Activated T-cell treated with anti-CD3 and anti-CD28 coated beads, Interleukin-2, amount 50 U/mL, for 4 hours (primary cell): ENCODE measurements at places on chromosomes 3 and 15.

GRCh38 chr15:38149315-38149714 lies 103.3 kb upstream of the SPRED1 start:
- DNase-seq: no peak

GRCh38 chr3:72245183-72245811 lies 460.3 kb upstream of the PROK2 start:
- no peak for DNase-seq

DNA sequence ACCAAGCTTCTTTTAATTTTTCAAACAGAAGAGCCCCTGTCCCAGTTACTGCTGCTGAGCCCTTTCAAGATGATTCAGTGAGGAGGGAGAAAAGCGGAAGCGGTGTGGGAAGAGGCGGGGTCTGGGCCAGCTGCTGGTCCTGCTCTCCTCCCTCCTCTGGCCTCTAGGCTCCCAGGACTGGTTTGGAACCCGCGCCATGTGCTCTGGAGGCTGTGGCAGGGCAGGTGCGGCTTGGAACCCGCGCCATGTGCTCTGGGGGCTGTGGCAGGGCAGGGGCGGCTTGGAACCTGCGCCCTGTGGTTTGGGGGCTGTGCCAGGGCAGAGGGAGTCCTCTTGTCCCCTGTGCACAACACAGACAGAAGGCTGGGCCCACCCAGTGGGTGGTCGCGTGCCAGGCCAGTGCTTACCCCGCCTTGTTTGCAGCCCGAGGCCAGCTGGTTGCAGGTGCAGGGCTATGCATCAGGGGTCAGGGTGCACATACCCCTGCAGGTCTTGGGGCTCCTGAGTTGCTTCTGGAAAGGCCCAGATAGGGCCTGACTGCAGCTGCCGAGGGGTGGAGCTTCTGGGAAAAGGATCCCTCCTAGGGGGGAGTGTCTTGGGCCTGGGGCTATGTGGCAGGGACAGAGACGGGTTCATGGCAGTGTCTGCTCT lies 12.2 kb downstream of the ALG1L2 start:
- no peak for DNase-seq

DNA sequence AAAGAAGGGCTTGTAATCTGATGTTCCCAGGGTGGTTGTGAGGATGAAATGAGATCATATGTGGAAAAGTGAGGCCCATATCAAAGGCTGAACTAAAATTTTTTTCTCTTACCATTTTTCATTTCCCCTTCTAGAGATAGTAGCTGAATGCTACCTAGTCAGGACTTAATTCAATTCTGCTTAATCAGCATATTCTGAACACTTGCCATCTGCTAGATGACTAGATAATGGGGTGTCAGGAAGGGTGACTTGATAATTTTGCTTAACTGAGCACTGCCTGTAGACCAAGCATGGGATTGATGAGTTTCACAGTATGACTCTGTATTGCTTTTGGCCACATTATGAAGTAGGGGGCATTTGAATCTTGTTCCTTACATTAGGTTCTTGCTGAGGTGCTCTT lies 136.2 kb downstream of the CHST2 start:
- DNase-seq: no peak

DNA sequence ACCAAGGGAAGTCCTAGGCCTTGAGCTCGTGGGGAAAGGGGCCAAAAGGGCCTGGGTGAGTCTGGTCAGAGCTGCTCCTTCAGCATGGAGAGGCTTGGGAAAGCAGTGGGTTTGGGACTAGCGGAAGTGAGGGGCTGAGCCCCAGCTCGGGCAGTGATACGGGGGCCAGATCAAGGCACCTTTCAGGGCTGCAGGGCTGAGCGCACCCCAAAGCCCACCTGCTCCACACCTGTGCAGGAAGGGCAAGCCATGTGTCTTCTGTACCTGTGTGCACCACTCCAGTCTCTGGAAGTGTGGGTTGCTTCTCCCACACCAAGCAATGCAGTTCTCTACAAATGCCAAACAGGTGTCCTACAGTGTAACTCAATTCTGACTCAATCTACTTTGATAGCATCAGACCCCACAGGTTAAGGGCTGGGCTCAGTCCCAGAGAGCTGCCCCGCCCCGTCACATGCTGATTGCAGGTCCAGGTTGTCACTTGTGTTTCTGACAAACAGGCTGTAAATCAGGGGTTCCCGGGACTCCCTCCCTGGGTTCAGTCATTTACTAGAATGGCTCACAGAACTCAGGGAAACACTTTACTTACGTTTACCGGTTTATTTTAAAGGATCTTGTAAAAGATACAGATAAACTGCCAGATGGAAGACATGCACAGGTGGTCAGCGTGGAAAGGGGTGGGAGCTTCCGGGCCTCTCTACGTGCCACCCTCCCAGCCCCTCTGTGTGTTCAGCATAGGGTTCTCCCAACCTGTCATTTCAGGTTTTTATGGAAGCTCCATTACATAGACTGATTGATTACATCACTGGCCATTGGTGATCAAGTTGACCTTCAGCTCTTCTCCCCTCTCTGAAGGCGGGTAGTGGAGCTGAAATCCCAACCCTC lies 28.8 kb upstream of the KLF13 start:
- DNase-seq: peak; percentile 1

DNA sequence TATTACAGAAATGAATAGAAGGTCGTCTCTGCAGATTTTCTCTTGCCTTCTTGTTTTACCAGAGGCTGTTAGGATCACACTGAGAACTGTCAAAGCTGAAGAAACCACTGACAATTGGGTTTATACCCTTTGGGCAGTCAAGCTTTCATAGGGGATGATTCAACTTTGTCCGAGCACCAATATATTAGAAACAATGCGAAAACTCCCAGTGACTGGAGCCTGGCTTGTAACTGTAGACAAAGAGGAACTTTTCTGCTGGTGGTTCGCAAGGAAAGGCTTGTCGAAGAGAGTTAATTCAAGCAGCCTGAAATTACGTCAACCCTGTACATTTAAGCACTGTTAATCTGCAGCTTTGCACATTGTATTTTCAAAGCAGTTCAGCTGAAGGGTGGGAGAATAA lies 193.2 kb upstream of the ZNF385D start:
- no peak for DNase-seq

GRCh38 chr15:25939122-25939521 lies 76.0 kb upstream of the ATP10A start:
- no peak for DNase-seq

- no peak for DNase-seq
These were observed 443.3 kb downstream of the GABRG3 start for GRCh38 chr15:27414168-27414870.
